ENCODE measurements at places on chromosomes 4 and X. TPM values are rescaled to one million over a fixed set of nuclear protein-coding genes. Genes with fewer than 3 reads are reported as not detected.

The H2BW2 gene
- not detected for total RNA-seq

- no peaks in the 10 kb centered on the region for H3K27me3 ChIP-seq
- H3K27ac ChIP-seq, result peak overlapping the region; percentile 97
- peak overlapping the region; percentile 90 for H3K4me3 ChIP-seq
- peak; percentile 49 for DNase-seq
- H3K4me1 ChIP-seq, result peaks cover 2% of the 10 kb centered on the region
- H3K36me3 ChIP-seq, result no peaks in the 10 kb centered on the region
Measured at GRCh38 chr4:84965553-84966381, 723 bp downstream of the WDFY3 start.

The NPNT gene
- total RNA-seq, result 4.9 TPM

The SPANXB1 gene
- total RNA-seq, result not detected

GRCh38 chr4:102094481-102094880, 250.8 kb downstream of the SLC39A8 start:
- H3K4me1 ChIP-seq, result no peaks in the 10 kb centered on the region
- H3K36me3 ChIP-seq, result no peaks in the 10 kb centered on the region
- H3K4me3 ChIP-seq, result no peak overlapping the region
- H3K27ac ChIP-seq, result no peak overlapping the region

DNA sequence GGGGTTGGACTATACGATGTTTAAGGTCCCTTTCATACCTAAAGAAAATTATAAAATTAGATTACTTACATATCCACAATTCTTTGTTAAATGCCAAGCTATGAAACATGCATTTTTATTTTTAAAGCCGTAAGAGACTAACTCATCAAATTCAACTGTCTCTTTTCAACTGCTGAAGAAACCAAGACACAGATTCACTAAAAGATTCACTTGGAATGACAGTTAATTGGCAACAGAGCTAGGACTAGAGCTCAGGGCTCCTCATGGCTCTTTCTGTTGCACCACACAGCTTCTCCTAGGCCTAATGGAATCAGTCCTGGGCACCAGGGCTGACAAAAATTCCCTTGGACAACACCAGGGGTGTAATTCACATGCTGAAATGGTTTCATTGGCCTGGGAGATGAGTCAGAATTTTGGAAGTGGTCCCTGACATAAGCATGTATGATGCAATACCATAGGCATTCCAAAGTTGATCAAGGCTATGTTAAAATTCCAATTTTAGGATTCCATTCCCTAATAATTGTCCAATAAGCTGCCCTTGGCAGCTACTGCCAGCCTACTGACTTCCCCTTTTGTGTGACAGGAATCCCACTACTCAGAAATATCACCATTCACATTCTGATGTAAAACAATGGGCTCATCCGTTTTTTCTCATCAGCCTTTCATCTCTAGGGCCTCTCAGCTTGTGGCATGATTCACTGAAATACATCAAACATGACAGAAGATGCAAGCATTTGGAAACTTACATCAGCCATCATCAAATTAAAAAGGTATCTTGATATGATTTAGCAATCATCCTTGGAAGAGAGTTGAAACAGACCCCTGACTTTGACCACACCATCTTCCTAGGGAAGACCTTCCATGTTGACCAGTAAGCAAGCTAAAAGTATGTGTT, 54.2 kb downstream of the PLAC1 start:
- H3K36me3 ChIP-seq, result no peaks in the 10 kb centered on the region
- H3K4me3 ChIP-seq, result no peak overlapping the region
- no peaks in the 10 kb centered on the region for H3K27me3 ChIP-seq

- no peaks in the 10 kb centered on the region for H3K36me3 ChIP-seq
- H3K4me3 ChIP-seq, result no peak overlapping the region
- H3K27me3 ChIP-seq, result no peaks in the 10 kb centered on the region
- no peak overlapping the region for H3K27ac ChIP-seq
Measured at GRCh38 chrX:77119706-77120105, 327.5 kb upstream of the FGF16 start.

- DNase-seq, result peak; percentile 47
- no peak overlapping the region for H3K4me3 ChIP-seq
- no peaks in the 10 kb centered on the region for H3K27me3 ChIP-seq
- H3K27ac ChIP-seq, result no peak overlapping the region
- no peaks in the 10 kb centered on the region for H3K36me3 ChIP-seq
- H3K4me1 ChIP-seq, result no peaks in the 10 kb centered on the region
Measured at GRCh38 chr4:77095101-77095821, 19.5 kb upstream of the CCNI start.

DNA sequence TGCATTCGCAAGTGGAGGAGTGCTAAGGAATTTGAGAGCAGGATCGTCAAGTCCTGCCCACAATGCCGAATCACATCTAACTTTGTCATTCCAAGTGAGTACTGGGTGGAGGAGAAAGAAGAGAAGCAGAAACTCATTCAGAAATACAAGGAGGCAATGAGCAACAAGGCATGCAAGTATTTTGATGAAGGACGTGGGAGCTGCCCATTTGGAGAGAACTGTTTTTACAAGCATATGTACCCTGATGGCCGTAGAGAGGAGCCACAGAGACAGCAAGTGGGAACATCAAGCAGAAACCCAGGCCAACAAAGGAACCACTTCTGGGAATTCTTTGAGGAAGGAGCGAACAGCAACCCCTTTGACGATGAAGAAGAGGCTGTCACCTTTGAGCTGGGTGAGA, 100.2 kb upstream of the MED14 start:
- no peak overlapping the region for H3K27ac ChIP-seq
- no peak for DNase-seq
- H3K36me3 ChIP-seq, result no peaks in the 10 kb centered on the region
- H3K4me3 ChIP-seq, result no peak overlapping the region

DNA sequence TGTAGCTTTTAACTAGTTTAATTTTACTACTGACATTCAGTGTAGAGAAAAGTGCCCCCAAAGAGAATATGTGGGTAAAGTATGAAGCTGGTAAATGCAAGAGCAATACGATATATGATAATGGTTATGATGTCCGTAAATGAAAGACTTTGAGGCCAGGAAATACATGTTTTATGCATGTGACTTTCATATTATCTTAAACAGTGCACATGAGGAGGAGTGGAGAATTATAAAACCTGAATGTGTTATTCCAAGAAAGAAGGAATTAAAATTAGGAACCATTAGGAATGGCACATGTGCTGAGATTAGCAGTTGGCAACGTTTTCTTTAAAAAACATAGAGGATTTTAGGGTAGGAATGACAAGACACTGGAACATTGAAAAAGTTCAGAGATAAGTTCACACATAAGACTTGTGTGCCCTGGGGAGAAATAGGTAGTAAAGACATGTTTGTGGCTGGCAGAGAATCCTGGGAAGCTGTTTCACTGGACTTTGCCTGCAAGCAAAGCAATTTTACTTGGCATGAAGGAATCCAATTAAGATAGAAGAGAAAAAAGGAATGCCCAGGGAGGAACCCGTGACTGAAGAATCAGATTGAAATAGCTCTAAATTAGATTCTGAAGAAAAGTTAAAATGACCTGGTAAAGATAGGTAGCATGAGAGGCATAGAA, 20.0 kb downstream of the GK start:
- DNase-seq, result no peak
- H3K27me3 ChIP-seq, result no peaks in the 10 kb centered on the region
- H3K27ac ChIP-seq, result no peak overlapping the region
- H3K4me1 ChIP-seq, result no peaks in the 10 kb centered on the region

- peak; percentile 31 for DNase-seq
- H3K27me3 ChIP-seq, result no peaks in the 10 kb centered on the region
- H3K27ac ChIP-seq, result no peak within 1 kb of the TSS
- no peaks in the 10 kb centered on the region for H3K36me3 ChIP-seq
- peak within 1 kb of the TSS; percentile 18 for H3K4me3 ChIP-seq
- peaks cover 2% of the 10 kb centered on the region for H3K4me1 ChIP-seq
Measured at GRCh38 chrX:131288738-131289511, at the start of gene IGSF1. Gene IGSF1, minus strand, starts transcription at chrX:131289306. Its CDS starts 2,632 bp downstream, at chrX:131286674.

- no peak overlapping the region for H3K4me3 ChIP-seq
- no peaks in the 10 kb centered on the region for H3K4me1 ChIP-seq
- DNase-seq, result no peak
- no peak overlapping the region for H3K27ac ChIP-seq
Measured at GRCh38 chrX:37690119-37690518, 4.5 kb downstream of the XK start.

Measured in ovary (tissue), 10 donors.